ENCODE measurements at places on chromosomes 6 and 20.

GRCh38 chr20:47348539-47349142 is 7.9 kb downstream of the ZMYND8 start:
- no peak for DNase-seq

DNA sequence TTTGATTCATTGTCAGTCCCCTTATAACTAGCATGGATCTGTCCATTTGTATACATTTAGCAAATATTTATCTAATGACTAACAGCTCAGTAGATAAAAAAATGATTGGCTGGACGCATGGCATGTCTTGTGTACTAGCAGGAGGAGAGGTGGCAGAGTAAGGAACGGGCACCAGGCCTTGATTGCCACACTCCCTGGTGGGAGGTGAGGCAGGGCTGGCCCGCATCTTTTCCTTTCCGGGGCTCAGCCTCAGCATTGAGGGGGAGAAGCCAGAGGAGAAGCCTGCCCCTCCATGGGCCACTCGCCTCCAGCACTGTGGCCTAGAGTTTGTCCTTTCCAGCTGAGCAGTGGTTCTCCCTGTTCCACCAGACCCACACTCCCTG is 84.9 kb upstream of the TMEM181 start:
- DNase-seq: no peak

GRCh38 chr20:4306206-4306605 is 290.8 kb upstream of the RNF24 start:
- DNase-seq: no peak

- DNase-seq: no peak
These were observed 368.6 kb downstream of the BTBD9 start for GRCh38 chr6:38271081-38271480.

DNA sequence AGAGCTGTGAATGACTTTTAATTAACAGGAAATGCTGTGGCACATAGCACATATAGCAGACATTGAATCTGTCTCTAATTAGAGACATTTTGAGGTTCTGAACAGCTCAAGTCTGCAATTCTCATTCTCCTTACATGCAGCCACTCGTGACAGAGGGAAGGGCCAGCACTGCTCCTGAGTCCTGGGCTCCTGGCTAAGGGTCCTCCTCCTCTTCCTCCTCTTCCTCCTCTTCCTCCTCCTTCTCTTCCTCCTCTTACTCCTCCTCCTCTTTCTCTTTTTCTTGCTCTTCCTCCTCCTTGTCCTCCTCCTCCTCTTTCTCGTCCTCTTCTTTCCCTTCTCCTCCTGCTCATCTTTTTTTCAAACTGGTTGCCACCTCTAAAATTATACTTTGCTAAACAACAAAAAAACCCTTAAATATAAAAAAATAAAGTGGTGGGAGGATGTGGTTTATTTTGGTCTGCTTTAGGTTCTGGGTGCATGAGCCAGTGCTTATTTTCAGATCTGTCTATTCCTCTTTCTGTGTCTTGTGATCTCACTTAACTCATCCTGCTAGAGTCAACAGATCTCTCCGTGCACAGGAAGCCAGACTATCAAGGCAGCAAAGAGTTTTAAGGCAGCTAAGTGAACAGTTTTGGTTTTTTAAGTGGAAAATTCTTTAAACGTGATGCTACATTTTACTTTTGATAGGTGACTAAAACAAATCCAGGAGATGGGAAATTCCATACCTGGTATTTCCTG is 159.3 kb downstream of the CD83 start:
- DNase-seq: no peak
